ENCODE measurements at places on chromosomes 3 and 15.
A peak's percentile ranks its signal among the peaks of the same experiment; 100 is the strongest.

DNA sequence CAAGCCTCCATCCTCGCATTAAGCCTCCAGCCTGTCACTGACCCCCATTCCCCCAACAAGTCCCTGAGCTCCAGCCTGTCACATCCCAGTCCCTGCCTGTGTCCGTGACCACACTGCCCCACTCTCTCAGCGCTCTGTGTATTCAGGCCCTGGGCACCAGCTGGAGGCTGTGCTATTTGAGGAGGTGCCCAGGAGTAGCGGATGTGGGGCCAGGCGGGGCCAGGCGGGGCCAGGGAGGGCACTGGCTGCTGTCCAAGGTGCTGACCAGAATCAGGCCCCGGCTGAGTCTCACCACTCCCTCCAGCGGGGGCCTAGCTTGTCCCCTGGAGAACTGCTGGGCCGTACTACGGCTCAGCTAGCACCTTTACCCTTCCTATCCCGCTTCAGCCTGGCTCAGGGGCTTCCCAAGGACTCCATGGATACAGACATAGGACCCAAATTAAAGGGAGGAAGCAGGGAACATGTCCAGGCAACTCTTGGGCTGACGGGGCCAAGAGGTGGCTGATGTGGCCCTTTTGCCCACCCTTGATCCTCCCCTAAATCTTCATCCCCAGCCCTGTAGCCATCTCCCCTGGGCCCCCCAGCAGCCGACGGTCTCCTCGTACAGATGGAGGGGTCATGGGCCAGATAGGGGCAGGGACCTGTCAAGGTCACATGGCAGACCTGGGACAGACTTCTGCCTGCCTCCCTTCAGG is 1.1 kb downstream of the HHATL start:
- DNase-seq = peak; percentile 5

DNA sequence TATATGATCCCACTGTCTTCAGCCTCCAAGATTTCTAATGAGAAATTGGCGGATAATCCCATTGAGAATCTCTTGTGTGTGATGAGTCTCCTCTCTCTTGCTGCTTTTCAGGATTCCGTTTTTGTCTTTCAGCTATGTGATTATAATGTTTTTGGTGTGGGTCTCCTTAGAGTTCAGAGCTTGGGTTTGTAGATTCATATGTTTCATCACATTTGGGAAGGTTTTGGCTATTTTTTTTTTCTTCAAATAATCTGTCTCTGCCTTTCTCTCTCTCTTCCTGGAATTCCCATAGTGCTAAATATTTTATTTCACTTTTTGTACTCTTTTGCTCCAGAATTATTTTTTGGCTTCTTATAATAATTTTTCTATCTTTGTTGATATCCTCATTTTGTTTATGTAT is 40.4 kb downstream of the SACM1L start:
- DNase-seq = no peak

- DNase-seq = peak; percentile 84
Observed at GRCh38 chr15:101675796-101676582, 23.8 kb upstream of the TM2D3 start.

DNA sequence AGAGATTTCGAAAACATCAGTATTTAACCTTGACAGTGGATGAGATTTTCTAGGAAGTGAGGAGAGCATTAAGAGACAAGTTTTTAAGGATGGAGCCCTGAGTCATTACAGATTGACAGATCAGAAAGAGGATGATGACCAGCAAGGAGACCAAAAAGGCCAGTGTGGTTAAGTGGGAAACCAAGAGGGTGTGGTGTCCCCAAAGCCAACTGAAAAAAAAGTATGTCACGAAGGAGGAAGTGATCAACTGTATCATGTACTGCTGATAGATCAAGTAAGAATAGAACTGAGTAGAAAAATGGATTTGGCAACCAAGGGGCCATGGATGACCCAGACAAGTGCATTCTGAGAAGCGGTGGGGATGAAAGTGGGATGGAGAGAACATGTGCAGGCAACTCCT is 491.8 kb downstream of the FHIT start:
- no peak for DNase-seq

- DNase-seq = no peak
Observed at GRCh38 chr3:27115352-27115751, 253.8 kb downstream of the NEK10 start.

DNA sequence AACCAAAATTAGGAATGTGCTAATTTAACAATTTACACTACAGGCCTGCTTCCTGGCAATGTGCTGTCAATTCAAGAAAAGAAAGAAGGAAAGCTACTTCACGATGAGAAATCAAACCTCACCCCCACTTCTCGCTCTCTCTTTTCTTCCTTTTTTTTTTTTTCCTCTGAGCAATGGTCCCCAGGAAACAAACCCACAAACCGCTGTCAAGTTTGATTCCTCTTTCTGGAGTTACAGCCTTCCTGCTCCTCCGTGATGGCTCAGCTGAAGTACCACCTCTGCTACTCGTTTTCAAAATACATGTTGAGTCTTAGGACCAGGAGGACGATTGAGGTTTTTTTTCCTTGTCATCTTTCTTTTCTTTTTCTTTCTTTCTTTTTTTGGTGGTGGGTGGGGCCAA is 3.4 kb upstream of the TRIM71 start:
- no peak for DNase-seq

DNA sequence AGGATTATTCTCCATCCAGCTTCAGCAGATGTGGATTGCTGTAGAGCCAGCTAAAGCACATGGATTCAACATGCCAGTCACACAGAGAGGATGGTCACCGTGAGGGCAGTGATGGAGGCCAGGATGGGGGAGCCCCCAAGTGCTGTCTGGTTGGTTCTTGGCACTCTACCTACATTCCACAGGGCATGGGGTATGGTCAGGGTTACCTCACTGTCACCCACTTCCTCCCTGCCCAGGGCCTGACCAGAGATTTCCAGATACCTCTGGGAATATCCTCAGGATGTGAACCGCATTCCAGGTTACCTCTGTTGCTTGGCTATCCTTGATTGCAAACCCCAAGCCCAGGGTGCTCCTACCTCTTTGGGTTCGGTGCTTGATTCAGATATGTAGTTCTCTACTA is 147.3 kb upstream of the TRIM42 start:
- DNase-seq = no peak

DNA sequence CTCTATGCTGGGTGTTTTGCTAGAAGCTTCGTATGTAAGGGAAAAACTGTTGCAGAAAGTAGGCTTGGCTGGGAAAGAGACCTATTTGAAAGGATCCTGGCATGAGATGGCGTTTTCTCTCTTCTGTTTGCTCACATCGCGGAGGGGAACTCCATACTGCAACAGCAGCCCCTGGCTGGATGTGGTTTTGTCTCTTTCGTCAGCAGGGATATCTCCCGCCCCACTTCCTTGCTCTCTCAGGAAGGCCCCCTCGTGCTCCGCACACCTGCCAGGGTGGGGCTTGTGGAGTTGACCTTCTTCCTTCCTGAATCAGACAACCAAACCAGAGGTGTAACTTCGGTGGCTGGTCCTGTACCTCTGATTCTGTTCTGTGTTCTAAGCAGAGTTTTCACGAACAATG is 26.4 kb upstream of the MYZAP start:
- DNase-seq = no peak

DNA sequence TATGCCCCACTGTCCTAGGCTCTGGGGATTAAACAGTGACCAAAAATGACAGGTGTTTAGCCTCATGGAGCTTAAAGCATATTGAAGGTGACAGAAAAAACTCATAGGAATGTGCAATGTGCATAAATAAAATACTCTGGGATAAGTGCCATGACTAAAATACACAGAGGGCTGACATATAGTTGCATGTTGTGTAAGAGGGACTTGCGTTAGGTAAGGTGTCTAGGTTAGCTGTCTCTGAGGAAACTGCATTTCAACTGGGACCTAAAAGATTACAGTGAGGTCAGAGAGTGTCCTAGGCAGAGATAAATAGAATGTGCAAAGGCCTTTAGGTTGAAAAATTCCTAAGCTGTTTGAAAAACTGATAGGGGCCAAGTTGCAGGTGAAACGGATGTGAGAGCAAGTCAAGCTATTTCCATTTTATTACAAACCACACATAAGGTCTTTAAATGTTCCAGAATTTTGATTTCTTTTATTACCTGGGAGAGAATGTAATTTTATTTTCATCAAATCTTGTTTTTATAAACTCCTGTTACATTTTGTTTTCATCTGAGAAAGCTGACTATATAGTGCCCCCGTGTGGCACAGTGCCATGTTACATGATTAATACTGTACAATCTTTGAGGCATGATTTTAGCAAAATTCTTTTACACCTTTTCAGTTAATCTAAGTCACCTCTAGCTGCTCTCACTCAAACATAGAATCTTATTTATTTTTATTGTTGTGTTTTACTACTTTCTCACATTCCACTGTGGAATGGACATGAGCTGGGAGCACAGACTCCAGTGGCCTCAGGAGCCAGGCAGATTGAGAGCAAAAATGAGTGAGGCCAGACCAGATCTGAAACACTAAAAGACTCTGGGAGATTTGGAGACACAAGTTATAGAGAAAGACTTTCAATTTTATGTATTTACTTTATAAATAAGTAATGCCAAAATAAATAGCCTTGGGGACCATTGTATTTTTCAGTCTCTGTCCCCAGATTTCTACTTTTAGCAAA is 259.6 kb upstream of the ZNF717 start:
- DNase-seq = peak; percentile 66

DNA sequence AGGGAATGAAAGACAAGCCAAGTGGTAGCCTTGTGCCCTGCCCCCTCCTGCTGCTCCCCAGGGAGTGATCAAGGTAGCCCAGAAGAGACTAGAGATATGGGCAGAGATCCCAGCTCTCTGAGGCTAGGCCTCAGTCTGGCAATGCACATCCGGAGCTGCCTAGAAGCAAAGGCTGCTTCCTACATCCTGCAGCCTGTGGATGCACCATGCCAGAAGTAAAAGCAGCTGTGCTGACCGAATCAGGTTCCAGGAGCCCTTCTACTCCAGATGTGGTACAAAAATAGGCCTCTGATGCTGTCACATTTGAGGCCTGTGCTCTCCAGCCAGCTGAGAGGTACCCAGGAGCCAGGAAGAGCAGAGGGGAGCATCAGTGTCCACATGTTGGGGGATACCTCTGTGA is 16.0 kb downstream of the TRAIP start:
- DNase-seq = no peak

DNA sequence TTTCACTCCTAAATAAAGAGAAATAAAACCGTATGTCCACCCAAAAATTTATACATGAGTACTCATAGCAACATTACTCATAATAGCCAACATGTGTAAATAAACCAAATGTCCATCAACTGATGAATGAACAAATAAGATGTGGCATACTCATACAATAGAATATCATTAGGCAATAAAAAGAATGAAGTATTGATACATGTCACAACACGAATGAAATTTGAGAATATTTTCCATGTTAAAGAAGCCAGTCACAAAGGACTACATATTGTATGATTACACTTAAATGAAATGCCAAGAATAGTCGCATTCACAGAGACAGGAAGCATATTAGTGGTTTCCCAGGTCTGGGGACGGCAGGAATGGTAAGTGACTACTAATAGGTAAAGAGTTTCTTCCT is 869.2 kb downstream of the IGSF11 start:
- no peak for DNase-seq

GRCh38 chr3:188468196-188468595 is 314.2 kb downstream of the LPP start:
- DNase-seq = no peak

DNA sequence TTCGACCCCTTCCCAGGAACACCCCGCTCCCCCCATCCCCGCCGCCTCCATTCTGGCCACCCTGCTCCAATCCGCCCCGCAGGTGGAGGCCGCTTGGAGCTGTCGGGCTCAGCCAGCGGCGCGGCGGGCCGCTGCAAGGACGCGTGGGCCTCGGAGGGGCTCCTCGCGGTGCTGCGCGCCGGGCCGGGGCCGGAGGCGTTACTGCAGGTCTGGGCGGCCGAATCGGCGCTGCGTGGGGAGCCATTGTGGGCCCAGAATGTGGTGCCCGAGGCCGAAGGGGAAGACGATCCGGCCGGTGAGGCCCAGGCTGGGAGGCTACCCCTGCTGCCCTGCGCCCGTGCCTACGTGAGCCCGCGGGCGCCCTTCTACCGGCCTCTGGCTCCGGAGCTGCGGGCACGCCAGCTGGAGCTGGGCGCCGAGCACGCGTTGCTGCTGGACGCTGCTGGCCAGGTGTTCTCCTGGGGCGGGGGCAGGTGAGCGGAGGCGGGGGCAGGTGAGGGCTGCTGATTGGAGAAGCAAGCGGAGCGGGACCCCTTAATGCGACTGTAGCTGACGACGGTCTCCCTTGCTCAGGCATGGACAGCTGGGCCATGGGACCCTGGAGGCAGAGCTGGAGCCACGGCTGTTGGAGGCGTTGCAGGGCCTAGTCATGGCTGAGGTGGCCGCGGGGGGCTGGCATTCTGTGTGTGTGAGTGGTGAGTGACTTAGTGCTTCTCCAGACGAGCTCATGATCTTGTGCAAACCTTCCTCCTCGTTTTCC is 2.5 kb downstream of the RCCD1 start:
- DNase-seq = peak; percentile 31

GRCh38 chr3:107265526-107265925 is 111.7 kb upstream of the CCDC54 start:
- no peak for DNase-seq

DNA sequence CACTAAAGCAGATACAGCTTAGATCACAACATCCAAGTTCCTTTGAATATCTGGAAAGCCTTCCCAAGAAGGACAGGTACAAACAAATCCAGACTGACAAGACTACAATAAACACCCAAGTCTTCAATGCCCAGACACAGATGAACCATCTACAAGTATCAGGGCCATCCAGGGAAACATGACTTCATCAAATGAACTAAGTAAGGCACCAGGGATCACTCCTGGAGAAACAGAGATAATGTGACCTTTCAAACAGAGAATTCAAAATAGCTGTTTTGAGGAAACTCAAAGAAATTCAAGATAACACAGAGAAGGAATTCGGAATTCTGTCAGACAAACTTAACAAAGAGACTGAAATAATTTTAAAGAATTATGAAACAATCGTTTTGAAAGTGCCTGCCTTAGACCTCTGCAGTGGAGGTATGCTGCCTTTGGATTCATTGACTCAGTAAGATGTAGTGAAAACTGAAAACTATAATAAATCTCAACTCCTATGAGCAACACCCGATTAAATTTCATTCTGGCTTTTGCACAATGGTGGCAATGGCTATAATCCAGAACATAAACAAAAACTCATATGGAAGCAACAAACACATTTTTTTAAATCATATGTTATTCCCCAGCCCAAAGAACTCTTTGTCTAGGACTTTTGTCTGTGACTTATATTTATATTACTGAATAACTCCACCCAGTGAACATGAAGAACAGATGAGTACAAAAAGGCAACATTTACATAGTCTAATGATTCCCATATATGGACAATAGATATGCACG is 12.6 kb upstream of the COL8A1 start:
- DNase-seq = peak; percentile 72

DNA sequence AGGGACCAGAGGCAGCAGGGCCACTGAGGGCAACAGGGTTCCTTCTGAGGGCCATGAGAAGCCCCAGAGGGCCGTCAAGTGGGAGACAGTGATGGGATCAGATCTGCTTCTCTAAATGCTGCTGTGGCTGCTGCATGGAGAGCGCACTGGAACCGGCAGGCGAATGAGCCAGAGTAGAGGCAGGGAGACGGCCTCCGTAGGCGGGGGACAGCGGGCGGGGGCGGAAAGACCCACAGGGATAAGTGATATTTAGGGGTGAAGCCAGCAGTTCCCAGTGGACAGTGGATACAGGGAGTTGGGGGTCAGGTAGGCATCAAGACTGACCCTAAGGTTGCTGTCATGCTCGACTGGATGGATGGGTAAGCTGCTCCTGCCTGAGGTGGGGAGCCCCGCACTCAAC is 45.0 kb downstream of the GLDN start:
- no peak for DNase-seq

Data from iris pigment epithelial cell (primary cell).